ENCODE measurements at places on chromosomes 7 and 10.

GRCh38 chr10:45569471-45569870, 103.1 kb downstream of the ZFAND4 start:
- DNase-seq, result no peak

DNA sequence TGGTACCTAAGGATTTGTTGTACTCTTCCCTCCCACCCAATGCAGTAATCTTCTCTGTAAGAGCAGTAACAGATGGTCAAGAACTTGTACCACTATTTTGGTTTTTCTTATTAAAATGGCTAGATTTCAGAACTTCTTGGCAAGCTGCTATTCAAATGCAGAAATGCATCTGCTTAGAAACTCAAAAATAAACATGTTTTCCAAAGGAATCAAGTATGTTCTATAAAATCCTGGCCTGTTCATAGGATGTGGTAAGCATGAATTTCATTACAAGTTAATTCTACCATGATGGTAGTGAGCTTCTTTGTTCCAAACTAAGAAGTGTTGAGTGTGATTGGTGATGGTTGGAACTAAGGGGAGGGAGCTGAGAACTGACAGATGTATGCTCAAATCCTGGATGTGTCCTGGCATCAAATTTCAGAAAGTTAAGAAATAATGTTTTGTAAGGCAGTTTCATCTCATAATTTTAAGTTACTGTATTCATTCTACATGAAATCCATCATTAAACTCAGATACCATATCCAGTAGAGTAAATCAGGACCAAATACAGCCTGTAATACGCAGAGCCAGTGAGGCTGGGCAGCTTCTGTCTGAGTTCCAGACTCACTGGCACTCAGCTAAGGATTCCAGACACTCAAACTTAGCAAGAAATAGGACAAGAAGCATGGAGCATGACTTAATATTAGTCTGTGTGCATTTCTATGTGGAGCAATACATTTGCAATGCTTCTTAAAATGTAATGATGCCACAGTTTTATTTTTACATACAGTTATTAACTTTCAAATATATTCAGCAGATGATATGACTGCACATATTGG, 119.6 kb downstream of the TES start:
- no peak for DNase-seq

GRCh38 chr7:137820677-137821420, 25.9 kb downstream of the DGKI start:
- DNase-seq, result peak; percentile 79

DNA sequence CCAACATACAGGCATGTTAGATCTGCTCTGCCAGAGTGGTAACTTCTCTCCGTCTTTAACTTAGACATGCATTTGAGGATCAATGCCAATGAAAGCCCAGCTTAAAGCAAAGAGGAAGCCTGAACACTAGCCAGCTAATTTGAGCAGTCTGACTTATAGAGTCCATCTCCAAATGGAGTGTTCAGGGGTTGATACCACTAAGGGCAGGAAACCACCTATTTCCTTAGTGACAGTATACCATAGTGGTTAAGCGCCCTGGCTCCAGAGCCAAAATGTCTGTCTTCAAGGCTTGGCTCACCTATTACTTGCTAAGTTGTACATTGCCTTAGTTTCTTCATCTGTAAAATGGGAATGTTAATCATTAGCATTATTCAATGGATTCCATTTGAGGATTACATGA, 678.5 kb downstream of the KCNMA1 start:
- DNase-seq, result no peak

DNA sequence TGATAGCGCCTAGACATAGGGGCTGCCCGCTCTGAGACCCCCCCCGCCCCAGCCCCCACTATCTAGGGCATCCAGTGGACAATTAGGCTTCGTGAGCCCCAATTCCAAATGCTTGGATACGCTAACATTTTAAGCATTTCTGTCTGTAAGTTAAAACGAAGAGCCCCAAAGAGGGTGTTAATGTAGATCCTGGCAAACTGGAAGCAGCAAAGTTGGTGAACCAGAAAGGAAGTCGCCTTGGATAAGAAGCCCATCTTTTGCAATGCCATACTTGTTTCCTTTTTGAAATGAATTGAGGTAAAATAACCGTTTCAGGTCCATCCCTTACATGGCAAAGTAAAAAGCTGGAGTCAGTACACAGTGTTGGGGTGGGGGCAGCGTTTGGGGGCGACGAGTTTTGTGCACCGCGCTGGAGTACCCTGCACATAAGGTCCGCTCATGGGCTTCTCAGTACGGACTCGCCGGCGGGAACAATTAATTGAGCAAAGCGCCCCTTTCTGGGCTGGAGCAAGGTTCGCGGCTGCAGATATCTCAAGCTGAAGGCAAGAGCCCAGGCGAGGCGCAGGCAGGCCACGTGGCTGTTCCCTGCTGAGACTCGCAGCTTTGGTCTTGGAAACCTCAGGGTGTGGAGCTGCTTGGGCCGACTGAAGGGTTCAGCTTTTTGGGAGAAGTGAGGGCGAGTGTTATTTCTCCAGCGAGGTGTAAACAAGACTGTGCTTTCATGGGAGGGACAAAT, 1.4 kb upstream of the TWIST1 start:
- DNase-seq, result no peak

- no peak for DNase-seq
Observed at GRCh38 chr10:89744026-89744425, 42.6 kb downstream of the KIF20B start.

- no peak for DNase-seq
Observed at GRCh38 chr10:132518572-132519381, 18.8 kb upstream of the INPP5A start.

- DNase-seq, result no peak
Observed at GRCh38 chr10:75166623-75166972, 44.0 kb upstream of the VDAC2 start.

GRCh38 chr7:5404421-5404826, 19.2 kb downstream of the TNRC18 start:
- no peak for DNase-seq

DNA sequence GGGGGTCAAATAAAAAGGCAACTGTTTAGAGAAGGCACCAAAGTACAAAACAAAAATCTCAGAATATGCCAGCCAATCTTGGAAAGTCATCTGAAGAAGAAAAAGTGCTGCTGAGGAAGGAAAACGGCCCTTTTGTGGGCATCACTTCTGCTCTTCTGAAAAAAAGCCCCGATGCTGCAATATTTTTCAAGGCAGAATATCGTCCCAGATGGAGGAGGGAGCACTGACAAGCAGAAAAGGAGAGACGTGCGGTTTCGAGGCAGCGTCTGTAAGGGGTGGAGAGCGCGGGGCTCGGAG, 959 bp upstream of the ATRNL1 start:
- DNase-seq, result no peak

DNA sequence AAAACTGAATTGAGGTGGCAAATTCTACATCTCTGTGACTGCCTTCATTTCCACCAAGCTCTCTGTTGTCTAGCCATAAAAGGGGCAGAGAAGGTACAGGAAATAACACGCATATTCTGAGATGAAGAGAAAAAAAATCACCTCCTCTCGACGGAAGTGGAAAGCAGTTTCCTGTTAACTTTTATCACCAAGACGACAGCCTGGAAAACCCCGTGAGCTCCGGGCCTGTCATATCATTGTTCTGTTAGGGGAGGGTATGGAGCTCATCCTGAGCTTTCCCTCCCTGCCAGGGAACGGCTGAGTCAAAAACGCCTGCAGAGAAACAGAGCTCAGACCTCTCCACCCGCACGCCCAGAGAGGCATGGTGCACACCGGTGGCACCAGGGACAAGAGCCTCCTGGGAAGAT, 200.3 kb downstream of the PRPF18 start:
- no peak for DNase-seq

DNA sequence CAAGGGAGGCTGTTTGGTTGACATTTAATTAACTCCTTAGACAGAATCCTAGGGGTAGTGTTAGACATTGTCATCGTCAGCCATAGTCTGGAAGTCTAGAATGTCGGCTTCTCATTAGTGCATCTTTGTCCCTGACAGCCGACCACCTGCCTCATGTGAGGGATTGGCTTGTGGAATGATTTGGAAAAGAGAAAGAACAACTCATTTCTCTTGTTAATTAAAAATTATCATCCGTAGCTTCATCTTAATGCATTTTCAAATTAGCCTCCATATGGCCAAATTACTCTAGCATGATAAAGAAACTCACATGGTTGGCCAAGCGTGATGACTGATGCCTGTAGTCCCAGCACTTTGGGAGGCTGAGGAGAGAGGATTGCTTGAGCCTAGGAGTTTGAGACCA, 97.7 kb upstream of the PARD3 start:
- DNase-seq, result no peak

DNA sequence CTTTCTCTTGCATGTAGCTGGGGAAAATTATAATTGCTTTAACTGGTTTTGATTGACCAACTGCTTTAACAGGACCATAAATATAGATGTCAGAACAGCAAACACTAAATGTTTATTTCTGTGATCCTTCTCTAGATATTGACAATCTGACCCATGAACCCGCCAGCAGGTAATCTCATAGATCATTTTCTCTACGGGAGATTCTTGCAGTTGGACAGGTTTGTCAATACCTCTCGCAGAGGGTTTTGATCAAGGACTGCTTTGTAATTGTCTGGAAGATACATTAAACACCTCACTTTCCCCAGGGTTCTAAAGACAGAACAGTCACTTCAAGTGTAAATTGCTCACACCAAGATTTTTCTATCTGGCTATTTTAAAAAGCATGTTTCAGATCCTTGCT, 235.8 kb upstream of the RHOBTB1 start:
- no peak for DNase-seq

DNA sequence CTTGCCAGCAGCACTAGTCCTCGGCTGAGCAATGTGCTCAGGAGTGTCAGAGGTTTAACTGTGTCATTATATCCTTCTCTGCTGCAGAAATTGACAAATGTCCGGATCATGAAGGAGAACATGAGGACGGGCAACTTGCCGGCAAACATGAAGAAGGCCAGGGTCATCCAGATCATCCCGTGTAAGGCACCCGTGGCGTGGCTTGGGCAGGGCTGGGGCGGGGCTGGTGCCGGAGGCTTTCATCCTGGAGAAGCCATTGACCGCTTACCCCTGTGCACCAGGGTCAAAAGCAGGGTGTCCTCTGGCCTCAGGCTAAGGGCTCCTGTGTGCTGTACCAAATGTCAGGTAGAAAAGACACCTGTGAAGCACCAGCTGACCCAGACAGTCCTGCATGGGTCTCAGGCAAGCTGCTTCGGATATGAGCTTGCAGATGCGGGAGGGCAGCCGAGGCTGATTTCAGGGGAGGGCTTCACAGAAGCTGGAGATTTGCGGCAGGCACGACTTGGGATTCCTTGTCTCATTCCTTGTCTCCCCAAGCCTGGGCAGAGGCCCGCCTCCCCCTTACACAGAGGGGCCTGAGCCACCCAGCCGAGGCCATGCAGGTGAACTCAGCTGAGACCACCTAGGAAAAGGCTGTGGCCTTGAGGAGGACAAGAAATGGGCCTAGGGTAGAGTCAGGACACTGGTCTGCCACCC, 55.4 kb downstream of the MKI67 start:
- DNase-seq, result no peak

DNA sequence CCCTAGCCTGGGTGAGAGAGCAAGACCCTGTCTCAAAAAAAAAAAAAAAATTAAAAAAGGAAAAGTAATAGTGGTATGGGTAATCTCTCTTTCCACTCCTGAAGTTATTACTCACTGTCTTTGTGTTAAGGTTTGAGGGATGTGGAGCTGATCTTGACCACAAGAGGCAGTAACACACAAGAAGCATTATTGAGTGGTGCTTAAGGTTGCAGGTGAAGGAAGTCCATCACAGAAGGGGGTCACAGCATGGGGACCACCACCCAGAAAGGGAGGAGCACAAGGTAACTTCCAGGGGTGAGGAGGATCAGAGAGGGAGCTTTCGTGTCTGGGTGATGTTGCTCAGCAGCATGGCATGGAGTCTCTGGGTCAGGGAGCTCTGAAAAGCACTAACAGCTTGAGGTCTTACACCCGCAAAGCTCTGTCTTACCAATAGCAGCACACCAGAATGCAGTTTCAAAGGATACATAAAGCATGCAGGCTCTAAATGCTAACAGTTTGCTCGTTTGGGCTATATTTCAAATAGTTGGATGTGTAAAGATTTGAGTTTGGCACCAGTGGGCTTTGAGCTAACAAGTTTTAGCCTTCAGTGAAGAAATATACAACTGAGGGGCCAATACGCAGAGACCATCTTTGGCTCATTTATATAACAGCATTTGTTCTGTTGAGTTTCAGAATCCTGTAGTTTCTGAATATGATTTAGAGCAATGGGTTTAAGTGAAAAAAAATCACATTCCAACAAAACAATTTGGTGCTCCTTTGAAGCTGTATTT, 100.4 kb upstream of the DNAJC1 start:
- no peak for DNase-seq

GRCh38 chr10:121069061-121069850, 218.1 kb downstream of the WDR11 start:
- DNase-seq, result no peak
